ENCODE measurements at places on chromosomes 2 and 18.

- DNase-seq, result no peak
Measured at GRCh38 chr2:98564541-98565132, 43.7 kb downstream of the COA5 start.

- DNase-seq, result no peak
Measured at GRCh38 chr2:43027097-43027873, 199.1 kb downstream of the ZFP36L2 start.

- DNase-seq, result no peak
Measured at GRCh38 chr2:237132799-237133198, 47.1 kb downstream of the COPS8 start.

DNA sequence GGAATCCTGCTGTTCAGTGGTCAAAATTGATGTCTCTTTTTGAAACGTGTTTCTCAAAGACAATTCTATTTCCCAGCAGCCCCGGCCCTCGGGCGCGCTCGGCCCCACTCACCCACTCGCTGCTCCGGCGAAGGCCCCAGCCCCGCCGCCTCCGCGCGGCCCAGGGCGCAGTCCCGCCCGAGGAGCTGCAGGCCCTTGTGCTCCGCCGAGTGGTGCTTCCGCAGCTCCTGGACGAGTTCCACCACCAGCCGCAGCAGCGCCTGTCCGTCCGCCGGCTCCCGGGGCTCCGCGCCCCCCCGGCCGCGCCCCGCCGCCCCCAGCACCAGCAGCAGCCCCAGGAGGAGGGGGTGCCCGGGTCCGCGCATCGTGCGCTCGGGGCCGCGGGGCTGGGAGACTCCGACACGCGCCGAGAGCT is 413 bp downstream of the ALKAL2 start:
- DNase-seq, result peak; percentile 61

DNA sequence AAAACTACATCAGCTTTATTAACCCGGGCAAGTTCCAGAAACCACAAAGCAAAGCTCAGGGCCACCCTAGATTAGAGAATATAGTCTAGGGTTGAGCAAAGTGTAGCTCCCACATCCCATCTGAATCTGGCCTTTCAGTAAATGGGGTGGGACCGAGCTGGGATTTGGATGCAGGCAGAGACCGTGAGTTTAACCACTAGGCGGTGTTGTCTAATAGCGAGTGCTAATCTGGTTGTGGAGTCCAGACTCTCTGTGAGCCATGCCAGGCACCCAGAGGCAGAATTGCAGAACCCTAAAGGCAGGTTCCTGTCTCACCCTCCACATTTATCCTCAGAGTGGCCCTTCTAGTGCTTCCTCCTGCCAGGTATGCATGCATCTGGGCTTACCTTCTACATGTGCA is 435.9 kb downstream of the TSN start:
- peak; percentile 70 for DNase-seq

- peak; percentile 78 for DNase-seq
Measured at GRCh38 chr2:27441958-27442919, at the start of gene KRTCAP3. Gene KRTCAP3 (plus strand): TSS chr2:27442381. CDS start chr2:27442413, 32 bp downstream.

DNA sequence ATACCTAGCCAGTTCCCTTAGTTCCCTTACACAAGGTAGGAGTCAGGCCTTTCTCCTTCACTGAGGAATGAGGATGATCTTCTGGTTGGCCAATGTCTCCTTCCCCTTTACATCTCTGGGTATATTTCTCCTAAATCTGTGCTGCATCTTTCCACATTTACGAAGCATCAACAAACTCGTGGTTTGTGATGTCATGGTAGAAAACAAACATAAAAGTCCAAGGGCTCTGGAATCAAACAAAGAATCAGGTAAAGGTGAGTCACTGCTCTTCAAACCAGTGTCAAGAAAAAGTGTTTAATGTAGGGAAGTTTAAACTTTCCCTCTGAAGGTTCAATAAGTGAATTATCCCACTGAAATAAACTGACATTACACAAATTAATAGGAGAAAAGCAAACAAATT is 122.9 kb downstream of the METTL8 start:
- no peak for DNase-seq

- DNase-seq, result no peak
Measured at GRCh38 chr2:178994264-178994663, 55.7 kb downstream of the CCDC141 start.

DNA sequence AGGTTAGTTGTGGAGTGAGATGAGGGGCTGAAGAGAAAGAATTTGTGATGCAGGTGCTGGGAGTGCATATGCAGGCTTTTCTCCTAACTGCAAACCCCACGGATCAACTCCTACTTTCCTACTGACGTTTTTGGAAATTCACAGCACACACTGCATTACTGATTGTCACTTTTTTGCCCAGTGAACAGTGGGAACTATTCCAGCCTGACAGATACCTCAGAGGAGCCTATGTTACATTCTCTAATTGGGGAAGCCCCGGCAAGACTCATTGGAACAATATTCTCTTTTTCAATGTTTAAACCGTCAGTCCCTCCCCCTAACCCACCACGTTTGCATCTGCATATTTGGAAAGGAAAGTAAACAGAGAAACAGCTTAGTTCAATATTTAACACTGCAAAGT is 126.2 kb downstream of the DPP4 start:
- no peak for DNase-seq

- no peak for DNase-seq
Measured at GRCh38 chr18:60050821-60051220, 151.0 kb downstream of the PMAIP1 start.

- DNase-seq, result no peak
Measured at GRCh38 chr2:182103526-182103925, 117.9 kb downstream of the PPP1R1C start.

DNA sequence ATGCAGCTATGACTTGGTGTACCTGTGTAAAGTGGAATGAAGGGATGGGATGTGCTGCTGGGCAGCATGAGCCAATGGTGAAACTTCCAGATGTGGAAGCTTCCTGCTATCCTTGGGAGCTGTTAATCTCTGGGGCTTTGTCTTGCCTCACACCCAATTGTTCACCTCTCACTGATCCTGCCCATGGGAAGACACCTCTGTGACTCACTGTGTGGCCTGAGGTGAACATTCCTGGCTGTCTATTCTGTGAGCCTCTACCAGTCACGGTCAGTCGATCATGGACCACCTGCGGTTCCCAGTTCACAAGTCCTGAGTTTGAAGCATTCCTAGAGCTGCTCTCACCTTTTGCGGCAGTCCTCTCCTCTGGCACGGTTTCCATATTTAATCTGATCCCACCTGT is 12.1 kb downstream of the NEURL3 start:
- DNase-seq, result no peak
